ENCODE measurements at places on chromosomes 5 and 9.

DNA sequence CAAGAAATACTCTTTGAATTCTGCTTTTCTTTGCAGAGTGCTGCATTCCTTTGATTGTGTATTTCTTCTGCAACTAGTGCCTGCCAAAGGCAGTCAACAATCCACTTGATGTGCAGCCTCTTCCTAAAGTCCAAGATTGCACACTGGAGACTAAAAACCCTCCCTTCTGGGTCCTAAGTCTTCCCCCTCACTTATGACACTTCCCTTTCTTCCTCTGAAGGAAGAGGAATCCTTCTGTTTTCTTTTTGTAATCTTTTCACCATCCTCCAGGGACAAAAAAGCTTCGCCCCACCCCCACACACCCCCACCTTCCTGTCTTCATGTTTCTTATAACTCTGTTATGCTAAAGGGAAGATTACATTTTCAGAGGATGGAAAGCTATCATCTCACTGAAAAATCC is 39.9 kb downstream of the WDR36 start:
- DNase-seq, result no peak

DNA sequence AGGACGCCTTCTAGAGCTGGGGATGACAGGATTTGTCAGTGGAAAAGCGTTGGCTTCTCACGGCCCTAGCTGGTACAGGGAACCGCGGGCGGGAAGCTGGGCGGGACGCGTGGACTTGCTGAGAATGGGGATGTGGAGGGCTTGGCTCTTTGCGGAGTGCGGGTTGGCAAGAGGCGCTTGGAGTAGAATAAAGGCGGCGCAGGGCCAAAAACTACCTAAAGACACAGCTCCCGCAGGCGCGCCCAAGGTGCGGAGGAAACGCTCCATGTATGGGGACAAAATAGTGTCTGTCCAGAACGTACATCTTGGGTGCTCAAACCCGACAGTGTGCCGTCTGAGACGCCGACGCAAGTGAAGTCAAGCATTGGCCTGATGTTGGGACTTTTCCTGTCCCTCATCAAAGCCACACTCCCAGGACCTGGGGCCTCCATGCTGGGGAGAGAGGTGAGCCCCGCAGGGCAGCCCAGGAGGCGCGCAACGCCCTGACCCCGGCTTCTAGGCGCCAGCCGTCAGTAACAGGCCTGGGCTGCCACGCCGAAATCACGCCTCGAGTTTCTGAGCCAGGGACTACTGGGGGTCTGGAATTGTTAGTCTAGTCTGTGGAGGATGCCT is 1.6 kb upstream of the NKX2-5 start:
- DNase-seq, result no peak

DNA sequence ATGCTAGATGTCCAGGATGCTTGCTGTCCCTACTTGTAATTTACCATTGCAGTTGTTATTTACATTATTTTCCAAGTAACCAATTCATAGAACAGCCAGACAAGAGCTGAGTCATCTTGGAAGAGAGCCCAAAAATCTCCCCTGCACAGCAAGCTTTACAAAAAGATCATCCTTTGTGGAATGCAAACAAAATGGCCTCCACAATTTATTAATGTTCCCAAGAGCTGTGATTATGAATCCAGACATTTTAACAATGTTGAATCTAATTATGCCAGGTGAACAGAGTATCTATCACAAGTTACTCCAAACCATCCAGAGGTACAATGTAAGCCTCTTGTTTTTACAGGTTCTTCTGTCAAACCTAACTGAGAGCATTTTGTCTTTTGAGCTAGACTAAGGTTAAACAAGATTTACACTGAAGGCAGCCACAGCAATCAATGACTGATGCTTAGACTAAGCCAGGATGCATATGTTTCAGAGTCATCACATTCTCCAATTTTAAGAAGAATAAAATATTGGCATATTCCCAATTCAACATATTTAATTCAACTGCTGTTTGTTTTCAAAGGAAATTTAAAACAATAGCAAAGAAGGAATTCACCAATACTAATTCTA is 95.3 kb upstream of the SLC12A2 start:
- DNase-seq, result no peak

DNA sequence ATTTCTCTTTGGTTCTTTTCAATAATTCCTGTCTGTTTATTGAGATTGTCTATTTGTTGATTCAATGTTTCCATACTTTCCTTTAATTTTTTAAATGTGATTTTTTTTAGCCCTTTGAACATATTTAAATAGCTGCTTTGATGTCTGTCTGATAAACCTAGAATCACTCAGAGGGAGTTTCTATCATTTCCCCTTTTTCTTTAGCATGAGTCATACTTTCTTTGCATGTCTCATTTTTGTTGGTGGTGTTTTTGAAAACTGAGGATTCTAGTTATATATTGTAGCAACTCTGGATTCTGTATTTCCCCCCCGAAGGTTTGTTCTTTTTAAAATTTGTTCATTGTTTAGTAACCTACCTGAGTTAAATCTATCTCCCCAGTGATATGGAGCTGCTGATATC is 24.2 kb upstream of the ZNF618 start:
- DNase-seq, result no peak

- DNase-seq, result no peak
These were observed 56.9 kb downstream of the NPR3 start for GRCh38 chr5:32767948-32768467.

- no peak for DNase-seq
These were observed 139.8 kb upstream of the BASP1 start for GRCh38 chr5:17077440-17078233.

DNA sequence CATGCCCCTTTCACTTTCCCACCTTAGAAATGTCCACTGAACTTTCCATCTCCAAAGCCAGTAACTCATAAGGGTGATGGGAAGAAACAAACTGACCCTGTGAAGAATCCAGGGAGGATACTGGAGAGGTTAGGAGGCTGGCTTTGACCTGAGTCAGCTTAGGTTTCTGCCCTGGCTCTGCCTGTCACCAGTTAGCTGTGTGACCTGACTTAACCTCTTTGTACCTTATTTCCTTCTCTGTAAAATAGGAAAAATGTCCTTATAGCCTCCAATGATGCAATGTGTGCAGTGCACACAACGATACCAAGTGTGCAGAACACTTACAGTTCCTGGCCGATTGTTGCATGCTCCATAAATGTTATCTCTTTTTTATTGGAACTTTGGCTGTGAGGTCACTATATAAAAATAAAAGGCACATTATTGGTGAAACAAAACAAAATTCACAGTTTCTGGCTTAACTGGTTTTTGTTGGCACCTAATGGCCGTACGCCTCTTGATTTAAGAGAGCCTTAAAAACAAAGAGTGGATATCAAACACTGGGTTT is 37.8 kb downstream of the GABRP start:
- no peak for DNase-seq

- no peak for DNase-seq
These were observed 46.2 kb upstream of the UBAC1 start for GRCh38 chr9:136007276-136007933.

DNA sequence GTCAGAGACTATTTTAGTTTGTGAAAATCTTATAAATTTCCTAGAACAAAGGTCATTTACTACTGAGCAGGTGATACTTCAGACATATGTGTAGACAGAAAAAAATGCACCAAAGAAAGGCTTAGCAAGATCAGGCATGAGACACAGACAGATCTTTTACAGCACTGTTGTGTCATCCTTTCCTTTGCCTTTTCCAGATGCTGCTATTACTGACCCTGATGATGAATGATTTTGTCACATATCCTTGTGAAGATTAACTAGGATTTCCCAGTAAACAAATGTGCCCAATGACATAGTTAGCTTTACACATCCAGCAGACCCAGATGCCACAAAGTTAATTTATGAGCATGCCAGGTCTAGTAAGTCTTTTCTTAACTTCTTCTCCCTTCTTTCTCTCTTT is 68.2 kb downstream of the DMRTA1 start:
- no peak for DNase-seq

DNA sequence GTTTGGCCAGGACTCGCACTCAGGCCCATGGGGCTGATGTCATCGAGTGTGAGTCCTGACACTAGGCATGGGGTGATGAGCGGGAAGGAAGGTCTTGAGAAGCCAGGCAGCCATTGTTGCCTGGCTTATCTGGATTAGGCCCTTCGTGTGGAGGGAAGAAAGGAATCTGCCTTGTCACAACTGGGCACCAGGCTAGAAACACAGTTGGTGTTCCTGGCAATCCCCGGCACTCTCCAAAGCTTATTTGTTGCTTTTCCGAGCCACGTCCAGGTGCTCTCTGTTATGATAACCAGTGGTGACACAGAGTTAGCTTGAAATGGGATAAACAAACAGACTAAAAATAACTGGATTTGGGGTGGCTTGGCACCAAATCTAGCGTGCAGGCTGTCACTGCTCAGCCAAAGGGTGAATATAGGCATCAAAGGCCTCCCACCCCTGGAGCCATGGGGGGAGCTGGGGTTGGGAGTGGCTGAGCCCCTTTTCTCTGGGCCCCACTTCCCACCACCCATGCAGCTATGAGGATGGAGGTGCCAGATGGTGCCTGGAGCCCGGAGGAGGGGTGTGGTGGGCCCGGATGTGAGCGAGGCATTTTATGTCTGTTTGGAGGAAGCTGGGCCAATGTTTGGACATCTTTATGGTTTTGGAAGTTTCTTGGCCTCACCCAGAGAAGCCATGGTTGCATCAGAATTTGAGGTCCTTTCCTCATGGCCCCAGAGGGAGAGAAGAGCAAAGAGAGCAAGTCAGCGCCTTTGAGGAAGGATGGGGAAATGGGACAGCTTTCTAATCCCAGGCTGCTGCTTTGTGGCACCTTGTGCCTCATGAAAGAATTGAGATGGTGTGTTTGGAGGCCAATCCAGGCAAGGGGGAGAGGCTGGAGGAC is 98.0 kb upstream of the PITX1 start:
- no peak for DNase-seq

- DNase-seq, result no peak
These were observed 154.8 kb downstream of the SLIT3 start for GRCh38 chr5:169146158-169146557.

- DNase-seq, result no peak
These were observed 117.1 kb upstream of the IRX4 start for GRCh38 chr5:1999794-2000193.

- DNase-seq, result no peak
These were observed 29.9 kb upstream of the MEGF10 start for GRCh38 chr5:127260686-127261085.

- no peak for DNase-seq
These were observed 343 bp downstream of the LMX1B start for GRCh38 chr9:126614088-126614454.

GRCh38 chr5:172558076-172558976 is 82.7 kb upstream of the NEURL1B start:
- no peak for DNase-seq

DNA sequence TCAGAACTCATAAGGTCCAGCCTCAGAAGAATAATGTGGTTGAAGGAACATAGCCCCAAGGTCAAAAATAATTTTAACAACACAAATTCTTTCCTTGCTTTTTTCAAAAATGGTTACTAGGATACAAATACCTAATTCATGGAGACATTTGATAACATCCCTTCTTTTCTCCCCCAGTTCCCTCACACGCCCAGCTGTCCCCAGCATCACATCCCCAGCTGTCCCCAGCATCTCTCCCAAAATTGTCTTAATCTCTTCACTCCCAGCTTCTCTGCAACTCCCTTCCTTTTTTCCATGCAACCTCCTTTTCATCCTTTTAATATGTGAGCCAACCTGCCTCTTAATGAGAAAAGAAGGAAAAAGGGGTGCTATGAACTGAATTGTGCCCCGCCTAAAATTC is 77.8 kb downstream of the FSTL4 start:
- no peak for DNase-seq

DNA sequence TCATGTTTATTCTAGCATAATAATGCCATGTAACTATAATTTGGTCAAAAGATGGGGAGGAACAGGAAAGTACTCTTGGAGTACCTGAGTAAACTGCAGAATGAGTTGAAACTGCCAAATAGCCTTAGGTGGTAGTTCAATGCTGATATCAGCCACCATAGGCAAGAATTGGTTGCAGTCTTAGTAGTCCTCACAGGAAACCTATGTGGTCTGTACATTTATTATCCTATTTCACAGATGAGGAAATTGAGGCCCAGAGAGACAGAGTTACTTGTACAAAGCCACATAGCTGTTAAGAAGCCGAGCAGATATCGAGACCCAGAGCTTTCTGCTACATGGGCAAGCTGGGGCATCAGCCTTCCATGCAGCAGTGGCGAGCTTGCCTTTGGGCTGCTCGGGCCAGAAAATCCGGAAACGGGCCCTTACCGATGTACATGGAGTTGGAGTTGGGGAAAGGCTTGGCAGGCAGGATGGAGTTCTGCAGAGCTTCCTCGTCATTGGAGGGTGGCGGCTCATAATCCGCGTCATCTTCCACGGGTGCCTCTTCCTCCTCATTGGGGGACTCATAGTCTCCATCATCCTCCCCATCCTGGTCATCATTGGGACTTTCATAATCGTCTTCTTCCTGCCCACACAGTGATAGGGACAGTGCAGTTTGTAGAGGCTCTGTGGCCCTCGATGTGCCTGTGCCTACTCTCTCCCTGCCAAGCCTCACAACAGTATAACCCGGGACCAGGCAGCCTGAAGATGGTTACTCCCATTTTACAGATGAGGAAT is 27.1 kb downstream of the LCP2 start:
- no peak for DNase-seq

GRCh38 chr5:40402007-40402364 is 277.7 kb upstream of the PTGER4 start:
- DNase-seq, result no peak

- DNase-seq, result no peak
These were observed 55.3 kb upstream of the MTAP start for GRCh38 chr9:21747175-21747574.

DNA sequence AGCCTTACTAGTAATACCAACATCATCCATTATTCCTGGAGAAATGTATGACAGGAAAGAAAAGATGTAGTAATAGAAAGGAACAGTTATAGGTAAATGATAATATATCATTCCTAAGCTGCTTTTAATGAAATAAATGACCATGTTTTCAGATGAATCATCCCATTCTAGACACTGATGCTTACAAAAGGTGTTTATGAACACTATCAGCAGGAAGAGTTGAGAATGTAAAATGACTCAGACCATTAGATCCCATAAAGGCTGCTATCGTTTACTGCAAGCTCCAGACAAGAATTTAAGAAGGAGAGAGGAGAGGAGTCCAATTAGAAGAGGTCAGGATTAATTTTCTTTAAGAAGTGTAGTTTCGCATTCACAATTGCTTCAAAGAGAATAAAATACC is 1033.5 kb downstream of the EFNA5 start:
- no peak for DNase-seq
